Left kidney (tissue), 8 donors: ENCODE measurements at places on chromosomes 5 and 9. TPM values are rescaled to one million over a fixed set of nuclear protein-coding genes. Genes with fewer than 3 reads are reported as not detected.

- DNase-seq = no peak
Observed at GRCh38 chr9:794386-794785, 47.1 kb upstream of the DMRT1 start.

DNA sequence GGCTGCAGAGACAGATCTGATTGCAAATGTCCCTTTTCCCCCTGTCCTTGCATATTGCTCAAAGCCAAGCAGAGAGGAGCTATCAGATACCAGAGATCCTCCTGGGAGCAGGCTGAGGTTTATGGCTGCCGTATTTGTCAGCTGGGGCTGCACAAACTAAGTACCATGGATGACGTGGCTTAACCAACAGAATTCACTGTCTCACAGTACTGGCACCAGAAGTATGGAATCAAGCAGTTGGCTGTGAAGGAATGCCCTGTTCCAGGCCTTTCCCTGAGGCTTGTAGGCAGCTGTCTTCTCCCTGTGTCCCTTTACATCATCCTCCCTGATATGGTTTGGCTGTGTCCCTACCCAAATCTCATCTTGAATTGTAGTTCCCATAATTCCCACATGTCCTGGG is 2.6 kb downstream of the CFAP90 start:
- DNase-seq = no peak

GRCh38 chr5:66232706-66233445 is 88.8 kb downstream of the SREK1 start:
- no peak for DNase-seq

DNA sequence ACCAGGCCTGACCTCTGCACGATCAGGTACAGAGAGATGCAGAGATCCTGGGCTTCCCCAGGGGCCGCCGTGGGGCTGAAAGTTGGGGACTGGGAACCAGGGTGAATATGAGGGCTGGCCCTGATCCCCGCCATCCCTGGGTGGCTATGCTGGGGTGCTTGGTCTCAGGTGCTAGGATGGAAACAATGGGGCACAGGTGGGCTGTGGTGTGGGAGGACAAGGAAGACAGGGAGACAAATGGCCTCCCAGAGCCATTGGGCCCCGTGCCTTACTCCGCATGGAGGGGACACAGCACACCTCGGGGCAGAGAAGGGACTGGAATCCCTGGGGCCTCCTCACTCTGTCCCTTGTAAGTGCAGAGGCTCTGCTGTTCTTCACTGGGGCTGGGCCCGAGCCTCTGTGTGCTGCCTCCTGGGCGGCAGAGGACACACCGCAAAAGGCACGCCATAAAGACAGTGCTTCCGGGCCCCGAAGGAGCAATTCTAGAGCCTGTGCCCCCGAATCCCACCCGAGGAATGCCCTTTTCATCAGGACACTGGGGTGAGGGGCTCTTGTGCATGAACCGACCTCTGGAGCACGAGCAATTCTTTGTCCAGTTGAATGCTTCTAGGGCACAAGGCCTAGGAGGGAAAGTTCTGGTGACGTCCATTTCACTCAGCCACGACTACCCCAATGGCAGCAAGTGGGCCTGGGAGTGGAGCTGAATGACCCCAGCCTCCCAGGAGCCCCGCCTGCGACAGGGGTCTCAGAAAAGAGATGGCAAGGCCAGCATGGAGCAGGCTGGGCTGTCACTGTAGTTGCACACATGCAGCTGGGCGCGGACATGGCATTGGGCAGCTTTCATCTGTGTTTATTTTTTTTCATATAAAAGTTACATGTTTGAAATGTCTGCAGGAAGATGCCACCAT is 30.9 kb downstream of the PRRT1B start:
- no peak for DNase-seq

DNA sequence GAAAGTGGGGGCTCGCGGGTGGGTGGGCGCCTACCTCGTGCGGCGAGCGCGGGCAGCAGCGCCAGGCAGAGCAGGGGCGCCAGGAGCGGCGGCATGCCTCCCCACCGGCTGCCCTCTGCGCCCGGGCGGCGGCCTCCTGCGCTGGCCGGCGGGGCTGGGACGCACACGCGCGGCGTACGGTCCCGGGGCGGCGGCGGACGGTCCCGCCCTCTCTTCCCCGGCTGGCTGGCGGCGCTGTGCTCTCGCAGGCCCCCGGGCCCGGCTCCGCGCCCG is 220 bp downstream of the NOTCH1 start:
- DNase-seq = no peak

DNA sequence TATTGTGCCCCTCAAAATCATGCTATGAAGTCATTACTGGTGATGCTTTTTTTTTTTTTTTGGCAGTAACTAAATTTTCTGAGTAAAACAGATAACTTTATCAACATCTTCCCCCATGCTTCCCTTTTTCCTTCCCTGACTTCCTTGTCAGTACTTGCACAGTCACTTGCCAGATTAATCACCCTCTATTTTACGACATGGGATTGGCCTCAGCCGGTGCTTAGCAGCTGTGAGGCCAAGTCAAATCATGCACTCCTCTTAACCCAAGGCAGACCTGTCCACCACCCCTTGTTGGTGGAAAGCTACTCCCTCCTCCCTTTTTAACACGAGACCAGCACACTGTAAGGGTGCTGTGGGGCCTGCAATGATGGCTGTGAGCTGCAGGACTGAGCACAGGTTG is 118.0 kb upstream of the OTULINL start:
- DNase-seq = no peak

- DNase-seq = no peak
Observed at GRCh38 chr5:131913603-131914002, 31.9 kb downstream of the MEIKIN start.

The GRIA1 gene
- 4.3 TPM for polyA plus RNA-seq

The SAPCD2 gene
- polyA plus RNA-seq = 7.2 TPM

The AHRR gene
- 5.9 TPM for polyA plus RNA-seq
